Stimulated activated CD8-positive, alpha-beta memory T cell treated with anti-CD3 and anti-CD28 coated beads, Interleukin-2, amount 100 ng/mL, for 48 hours (primary cell): ENCODE measurements at places on chromosomes 11 and 22.

DNA sequence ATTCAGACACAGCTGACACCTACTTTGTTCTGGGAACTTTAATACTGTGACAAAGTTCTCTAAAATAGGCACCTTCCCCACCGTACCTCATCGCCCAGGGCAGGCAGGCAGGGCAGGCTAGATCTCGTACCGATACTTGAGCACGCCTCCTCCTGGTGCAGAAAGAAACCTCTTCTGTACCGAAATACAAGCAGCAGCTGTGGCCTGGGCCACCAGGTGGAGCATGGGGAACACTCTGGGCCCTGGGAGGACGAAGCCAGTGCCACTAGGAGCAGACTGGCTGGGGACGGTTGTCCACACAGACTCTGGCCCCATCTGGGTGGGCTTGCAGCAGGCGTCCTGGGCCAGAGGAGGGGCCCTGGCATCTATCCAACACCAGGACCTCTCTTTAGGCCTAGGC is 12.8 kb downstream of the PMM1 start:
- DNase-seq, result no peak

- DNase-seq, result no peak
Measured at GRCh38 chr11:126100716-126101115, 38.0 kb upstream of the CDON start.

DNA sequence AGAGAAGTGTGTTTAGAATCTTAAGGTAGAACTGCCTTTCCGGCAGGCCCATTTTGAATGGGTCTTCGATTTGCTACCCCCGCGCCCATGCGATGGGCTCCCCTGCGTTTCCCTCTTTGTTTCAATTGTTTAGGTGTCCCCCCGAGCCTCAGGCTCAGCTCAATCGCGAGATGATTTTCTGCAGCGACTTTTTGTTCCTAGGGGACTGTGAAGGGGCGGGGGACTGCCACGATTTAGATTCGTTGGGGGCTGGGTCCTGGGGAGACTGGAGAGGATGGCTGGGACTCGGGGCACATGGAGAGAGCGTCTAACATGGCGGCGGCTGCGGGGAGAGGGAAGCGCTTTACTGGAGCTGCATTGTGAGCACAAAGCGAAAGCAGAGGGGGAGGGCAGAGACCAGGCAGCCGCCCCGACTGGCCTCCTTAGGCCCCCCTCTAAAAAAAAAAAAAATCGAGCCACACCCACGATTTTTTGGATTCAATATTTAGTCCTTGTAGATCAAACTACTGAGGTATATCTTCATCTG is 1.7 kb downstream of the CAPRIN1 start:
- peak; percentile 73 for DNase-seq

DNA sequence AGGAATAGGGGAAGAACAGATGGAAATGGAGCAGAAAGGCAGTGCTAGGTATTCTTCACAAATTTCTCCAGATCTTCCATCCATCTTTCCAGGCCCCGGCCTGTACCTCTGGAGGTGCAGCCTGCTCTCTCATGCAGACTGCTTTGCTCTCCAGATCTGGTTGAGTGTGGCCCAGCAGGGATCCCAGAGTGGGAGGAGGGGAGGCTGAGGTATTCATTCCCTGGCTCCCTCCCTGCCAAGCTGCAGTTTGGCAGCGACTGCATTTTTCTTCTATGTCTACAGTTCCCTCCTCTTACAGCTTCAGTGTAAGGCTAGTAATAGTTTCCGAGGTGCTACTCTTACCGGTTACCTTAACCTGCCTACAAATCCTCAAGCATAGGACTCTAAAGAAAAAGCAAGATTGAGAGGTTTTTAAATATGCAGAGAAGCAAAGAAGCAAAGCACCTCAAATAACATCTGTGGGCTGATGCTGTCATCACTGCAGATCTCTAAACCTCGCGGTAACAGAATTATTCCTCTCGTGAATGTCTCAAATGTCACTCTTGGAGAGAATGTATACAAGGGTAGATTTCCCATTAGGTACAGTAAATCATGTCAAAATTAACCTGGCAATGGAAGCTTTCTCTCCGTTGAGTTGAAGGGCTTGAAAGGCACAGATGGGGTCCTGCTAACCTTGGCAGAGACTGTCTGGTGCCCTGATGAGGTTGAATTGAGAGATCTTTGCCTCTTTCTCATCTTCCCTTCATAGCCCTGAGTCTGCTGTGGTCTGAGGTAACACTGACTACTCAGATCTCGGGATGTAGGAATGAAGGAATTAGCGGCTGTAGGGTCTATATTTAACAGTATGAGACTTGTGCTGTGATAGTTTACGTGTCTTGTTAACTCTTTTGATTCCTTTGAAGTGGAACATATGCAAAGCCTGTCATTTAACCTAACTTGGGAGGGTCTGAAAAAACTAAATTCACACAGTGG is 297.9 kb upstream of the C11orf87 start:
- no peak for DNase-seq

- no peak for DNase-seq
Measured at GRCh38 chr22:39349967-39350726, at the start of gene SYNGR1. TSS of gene SYNGR1 (plus strand) at chr22:39349991. CDS start at chr22:39350011, 20 bp downstream.

DNA sequence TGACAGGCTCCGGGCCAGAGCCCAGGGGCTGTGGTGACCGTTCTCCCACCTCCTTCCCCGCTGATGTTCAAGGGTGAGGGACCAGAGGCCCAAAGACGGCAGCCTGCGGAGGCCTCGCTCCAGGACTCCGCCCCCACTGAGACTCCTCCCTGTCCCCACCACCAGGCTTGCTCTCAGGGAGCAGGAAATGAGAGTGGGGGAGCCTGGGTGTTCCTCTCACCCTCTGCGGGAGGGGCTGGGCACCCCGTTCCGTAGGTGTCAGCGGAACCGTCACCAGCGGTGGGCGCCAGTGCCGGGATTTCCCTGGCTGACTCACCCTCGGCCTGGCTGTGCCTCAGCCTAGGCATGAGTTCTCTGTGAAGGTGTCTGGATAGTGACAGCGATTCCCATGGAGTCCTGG is 15.7 kb downstream of the DAGLA start:
- peak; percentile 85 for DNase-seq

GRCh38 chr11:66315921-66316811 is 678 bp downstream of the CD248 start:
- DNase-seq, result no peak

GRCh38 chr11:14304601-14305000 is 54.4 kb downstream of the RRAS2 start:
- no peak for DNase-seq

DNA sequence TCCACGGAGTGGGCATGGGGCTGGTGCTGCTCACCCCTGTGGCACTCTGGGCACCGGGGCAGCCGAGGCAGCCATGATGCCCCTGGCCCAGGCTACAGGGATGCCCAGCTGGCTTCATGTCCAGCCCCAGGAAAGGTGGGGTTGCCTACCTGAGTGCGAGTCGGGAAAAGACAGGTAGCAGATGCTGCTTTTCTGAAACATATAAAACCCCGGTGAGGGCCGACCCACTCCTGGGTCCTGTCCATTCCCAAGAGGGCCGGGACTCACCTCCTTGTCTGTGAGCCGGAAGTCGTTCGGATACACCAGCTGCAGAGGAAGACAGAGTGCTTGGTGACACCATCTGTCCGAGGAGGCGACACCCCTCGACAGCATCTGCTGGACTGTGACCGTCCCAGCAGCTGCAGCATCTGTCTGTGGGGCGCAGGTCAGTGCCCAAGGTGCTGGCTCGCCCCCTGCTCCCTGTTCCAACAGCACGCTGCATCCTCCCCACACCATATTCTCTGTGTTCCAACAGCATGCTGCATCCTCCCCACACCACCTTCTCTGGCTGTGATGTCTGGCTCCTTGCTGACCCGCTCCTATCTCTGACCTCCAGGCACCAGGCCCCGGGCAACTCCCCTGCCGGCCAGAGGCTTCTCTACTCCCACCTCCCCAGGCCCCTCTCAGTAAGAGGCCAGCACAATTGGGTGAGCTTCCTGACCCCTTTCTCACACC is 8.0 kb downstream of the DENND6B start:
- no peak for DNase-seq

DNA sequence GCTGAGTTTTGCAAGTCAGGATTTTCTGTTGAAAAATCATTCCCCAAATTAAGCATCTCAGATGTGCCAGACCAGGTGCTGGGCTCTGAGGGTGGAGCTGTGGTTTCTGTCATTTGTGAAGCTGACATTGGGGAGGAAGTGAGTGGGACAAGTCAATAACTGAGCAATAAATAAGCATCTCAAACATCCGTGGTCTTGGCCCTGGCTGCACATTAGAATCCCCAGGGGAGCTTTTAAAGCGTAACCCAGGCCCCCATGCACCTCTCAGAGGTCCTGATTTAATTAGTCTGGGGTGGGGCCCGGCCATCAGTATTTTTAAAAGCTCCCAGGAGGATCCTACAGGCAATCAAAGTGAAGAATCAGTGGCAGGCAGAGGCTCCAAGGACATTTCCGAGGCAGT is 420.0 kb downstream of the MN1 start:
- no peak for DNase-seq

DNA sequence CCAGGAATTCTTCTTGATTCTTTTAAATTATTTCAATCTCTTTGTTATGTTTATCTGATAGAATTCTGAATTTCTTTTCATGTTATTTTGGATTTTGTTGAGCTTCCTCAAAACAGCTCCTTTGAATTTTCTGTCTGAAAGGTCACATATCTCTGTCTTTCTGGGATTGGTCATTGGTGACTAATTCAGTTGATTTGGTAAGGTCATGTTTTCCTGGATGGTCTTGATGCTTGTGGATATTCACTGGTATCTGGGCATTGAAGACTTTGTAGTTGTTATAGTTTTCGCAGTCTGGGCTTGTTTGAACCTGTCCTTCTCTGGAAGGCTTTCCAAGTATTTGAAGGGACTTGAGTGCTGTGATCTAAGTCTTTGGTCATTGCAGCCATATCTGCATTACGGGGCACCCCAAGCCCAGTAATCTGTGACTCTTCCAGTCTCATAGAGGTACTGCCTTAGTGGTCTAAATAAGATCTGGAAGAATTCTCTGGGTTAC is 18.9 kb upstream of the INSC start:
- DNase-seq, result no peak

GRCh38 chr11:64313491-64314145 is 3.7 kb downstream of the TRMT112 start:
- no peak for DNase-seq

DNA sequence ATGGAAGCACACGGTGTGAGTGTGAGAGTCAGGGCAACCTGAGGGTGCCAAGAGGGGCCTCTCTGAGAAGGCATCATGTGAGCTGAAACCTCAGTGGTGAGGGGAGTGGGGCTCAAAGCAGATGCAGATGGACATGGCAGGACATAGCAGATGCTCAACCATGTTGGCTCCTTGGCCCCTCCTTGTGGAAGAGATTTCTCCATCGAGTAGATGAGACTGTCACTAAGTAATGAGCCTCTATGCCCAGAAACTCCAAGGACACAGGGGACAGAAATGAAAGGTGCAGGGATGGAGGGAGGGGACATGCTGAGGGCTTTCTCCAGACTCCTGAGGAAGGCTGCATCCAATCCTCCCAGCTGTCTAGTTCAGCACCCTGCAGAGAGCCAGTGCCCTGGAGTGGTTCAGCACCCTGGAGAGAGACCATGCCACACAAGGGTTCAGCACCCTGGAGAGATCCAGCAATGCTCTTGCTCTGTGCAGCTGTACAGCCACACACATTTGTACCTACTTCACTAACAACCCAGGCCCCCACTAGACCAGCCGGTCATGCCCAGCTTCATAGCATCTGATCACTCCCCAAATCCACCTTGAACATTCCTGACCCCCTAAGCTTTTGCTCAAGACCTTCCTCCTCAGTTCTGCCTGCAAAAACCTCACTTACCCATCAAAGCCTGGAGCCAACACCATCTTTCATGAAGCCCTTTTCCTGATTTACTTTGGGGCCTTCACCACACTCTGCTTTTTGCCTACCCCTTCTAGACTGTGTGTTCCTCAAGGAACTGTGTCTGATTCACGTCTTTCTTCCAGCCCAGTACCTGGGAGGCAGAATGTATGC is 252.0 kb downstream of the CTTN start:
- DNase-seq, result peak; percentile 18

DNA sequence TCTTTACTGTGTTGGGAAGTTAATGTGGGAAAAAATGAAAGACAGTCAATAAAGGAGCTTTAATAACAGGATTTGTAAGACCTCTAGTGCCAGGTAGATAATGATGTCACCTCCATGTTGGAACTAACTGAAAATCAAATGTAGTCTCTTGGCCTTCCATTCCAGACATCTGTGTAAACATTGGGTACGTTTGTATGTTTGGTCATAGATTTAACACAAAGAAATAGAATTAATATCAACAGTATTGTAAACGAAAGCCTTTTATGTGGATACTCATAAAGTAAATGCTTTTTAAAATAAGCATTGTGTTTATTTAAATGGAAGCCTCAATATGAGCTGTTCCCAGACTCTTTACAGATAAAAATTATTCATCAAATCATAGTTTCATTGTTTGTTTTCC is 605.7 kb downstream of the METTL15 start:
- no peak for DNase-seq

- DNase-seq, result no peak
Measured at GRCh38 chr11:60528465-60528864, 13.3 kb downstream of the MS4A13 start.

- peak; percentile 91 for DNase-seq
Measured at GRCh38 chr11:67391304-67392182, at the start of gene RAD9A. TSS of gene RAD9A (plus strand) at chr11:67391986. CDS start at chr11:67392045, 59 bp downstream.

DNA sequence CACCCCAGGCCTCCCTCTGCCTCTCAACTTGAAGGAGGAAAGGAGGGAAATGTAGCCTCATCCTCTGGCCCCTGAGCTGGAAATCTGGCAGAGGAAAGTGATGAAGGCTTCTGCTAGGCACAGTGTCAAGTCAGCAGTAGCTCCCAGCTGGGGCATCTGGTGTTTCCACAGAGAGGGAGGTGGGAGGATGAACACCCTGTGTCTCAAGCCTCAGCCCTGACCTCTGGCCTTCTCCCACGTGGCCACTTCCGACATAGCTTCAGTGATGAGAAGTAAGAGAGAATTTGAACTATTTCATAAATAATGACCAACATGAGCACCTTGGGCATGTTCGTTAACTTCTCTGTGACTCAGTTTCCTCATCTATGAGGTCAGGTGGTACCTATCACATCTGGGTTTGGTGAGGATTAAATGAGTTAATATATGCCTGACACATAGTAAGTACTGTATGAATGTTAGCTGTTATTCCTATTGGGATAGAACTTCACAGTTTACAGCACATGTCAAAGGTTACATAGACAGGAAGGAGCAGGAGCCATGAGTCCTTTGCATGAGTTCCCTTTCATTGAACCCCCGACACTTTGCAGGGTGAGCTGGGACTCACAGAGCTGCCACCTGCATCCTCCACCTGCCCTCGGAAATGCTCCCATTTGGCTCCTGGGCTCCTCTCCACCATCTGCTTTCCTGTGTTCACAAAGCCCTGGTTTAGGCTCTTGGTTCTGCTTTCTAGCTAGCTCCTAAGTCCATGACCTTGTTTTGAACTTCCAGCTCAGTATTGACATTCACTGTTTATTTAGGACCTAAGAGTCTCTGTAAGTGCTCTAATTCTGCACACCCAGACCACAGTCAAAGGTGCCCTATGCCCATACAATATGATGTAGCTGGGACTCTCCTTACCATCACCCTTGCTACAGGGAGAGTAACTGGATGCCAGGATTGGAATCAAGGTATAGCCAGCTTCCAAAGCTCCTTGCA is 61.7 kb downstream of the CSNK2A3 start:
- DNase-seq, result no peak

- no peak for DNase-seq
Measured at GRCh38 chr11:58068655-58069054, 37.9 kb downstream of the OR6Q1 start.

GRCh38 chr22:29155966-29156365 is 49.7 kb upstream of the EMID1 start:
- DNase-seq, result no peak

- no peak for DNase-seq
Measured at GRCh38 chr11:65429724-65430405, 7.3 kb downstream of the NEAT1 start.
